ENCODE measurements at places on chromosomes 13 and 19.
A peak's percentile ranks its signal among the peaks of the same experiment; 100 is the strongest.

- DNase-seq: no peak
Measured at GRCh38 chr19:52917531-52917930, 5.7 kb downstream of the ZNF888 start.

DNA sequence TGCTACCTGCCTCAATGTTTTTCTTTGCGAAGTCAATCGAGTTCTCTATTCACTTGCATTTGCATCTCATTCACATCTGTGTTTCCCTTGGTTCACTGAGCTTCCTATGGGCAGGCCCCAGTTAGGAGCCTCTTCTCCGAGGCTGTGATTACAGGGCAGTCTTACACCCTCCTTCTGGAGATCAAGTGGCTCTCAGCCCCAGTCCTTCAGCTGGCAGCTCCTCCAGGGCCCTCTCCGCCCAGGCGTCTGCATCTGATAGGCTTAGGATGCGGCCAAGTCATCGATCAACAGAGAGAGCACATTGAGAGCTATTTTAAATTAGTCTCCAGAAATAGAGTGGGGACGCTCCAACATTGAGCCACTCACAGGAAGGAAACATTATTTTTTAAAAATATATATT lies 44.2 kb downstream of the MBNL2 start:
- DNase-seq: no peak

GRCh38 chr13:37492741-37493514 lies 105.6 kb downstream of the POSTN start:
- no peak for DNase-seq

- no peak for DNase-seq
Measured at GRCh38 chr19:47028195-47028601, 8.6 kb downstream of the NPAS1 start.

DNA sequence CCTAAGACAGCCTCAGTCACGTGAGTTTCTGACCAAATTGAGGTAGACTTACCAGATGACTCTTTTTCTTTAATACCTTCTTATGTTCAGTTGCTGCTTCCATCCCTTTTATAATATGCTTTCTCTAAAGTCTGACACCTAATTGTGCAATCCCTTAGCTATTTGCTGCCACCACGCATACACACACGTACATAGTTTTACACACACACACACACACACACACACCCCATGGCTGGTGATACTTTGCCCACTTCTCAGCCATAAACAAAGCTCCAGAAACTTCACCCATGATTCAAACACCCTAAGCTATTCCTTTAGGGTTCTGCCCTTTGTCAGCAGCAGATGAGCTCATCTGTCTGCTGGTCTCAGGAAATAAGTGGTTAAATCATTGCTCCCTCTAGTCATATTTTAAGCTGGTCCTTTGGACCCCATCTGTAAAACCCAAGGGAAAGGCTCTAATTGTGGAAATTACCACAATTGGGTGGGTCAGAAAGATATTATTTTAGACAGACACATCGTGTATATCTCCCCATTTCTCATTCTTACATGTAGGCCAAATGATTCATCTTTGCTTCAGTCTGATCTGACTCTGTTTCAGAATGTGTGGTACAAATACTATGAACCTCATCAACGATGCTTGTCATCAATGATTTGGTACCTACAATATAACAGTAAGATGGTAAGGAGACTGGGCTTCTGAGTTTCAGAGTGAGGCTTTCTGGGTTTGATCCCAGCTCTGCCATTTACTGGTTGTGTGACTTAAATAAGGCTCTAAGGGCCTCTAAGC lies 69.2 kb downstream of the NALCN start:
- DNase-seq: no peak

- no peak for DNase-seq
Measured at GRCh38 chr13:64332048-64332447, 2898.1 kb downstream of the PCDH9 start.

DNA sequence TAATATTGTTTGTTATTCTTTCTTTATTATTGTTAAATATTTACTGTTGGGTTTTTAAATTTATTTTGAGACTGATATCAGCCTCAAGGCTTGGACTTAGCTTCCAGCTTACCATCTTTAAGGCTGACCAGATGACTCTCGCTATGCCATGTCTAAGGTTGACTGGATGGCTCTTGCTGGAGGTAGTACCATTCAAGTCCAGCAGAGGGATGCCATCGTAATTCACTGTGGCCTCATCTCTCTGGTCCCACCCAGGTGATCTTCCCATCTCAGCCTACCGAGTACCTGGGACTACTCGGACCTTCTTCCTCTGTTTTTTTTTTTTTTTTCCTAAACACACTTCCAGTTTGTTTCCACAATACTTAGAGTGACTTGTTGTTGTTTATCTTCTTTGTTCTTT lies 41.7 kb upstream of the ZNF91 start:
- no peak for DNase-seq

DNA sequence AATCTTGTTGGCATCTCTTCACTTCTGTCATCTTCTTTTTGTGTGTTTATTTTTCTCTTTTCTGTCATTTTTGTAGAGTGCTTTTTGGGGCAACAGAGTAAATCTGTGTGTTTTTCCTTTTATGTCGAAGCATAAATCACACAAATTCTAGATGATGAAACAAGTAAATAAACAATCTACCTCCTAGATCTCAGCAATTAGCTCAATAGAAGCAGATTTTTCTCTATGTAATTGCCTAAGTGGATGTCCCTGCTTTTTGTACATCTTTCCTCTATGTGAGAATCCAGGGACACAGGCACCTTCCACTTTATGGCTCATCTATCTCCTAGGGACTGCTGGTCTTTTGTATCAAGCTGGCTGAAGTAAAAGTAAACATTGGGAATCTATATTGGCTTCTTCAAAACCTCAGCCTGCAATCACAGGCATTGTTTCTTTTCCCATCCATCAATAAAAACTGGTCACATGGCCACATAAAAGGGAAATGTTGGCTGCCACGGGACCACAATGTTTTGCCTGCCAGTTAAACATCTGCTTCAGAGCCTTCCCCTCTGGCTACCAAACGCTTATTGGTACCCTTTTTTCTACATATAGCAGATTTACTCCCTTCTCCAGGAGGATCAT lies 323.8 kb downstream of the LMO7 start:
- DNase-seq: no peak

DNA sequence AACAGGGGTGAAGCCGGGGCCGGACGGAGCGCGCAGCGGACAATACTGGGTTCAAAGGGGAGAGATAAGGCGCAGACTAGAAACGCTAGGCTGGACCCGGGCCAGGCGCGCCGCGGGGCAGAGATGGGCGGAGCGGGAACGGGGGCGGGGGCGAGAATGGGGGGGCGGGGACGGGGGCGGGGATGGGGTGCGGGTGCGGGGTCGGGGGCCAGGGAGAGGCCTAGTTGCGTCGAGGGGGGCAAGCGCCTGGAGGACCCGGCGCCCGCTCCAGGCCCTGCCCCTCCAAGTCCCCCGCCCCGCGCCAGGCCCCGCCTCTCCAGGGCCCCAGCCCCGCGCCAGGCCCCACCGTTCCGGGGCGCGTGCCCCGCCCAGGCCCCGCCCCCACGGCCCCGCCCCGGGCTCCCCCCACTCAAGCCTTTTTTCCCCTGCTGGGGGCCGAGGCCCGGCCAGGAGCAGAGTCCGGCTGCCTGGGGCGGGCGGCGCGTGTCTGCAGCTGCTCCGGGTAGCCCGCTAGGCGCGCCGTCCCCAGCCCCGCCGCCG lies at the start of gene CERS4:
CERS4 (plus strand) TSS at position 449 of the 540 bp plus-strand sequence. CDS start 41,707 bp downstream, outside the sequence.
- DNase-seq: peak; percentile 81

GRCh38 chr13:40460116-40460515 lies 206.3 kb downstream of the FOXO1 start:
- no peak for DNase-seq

DNA sequence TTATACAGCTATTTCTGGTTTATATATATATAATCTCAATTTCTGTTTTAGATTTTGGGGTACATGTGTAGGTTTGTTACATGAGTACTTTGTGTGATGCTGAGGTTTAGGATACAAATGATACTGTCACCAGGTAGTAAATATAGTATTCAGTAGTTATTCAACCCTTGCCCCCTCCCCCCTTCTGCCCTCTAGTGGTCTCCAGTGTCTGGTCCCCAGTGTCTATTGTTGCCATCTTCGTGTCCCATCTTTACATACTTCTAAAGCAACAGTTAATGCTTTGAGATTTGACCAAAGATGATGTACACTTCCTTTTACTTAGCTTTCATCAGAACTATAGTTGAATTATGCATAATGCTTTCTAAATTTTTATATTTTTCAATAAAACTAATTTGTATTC lies 1623.4 kb upstream of the PRR20A start:
- no peak for DNase-seq

DNA sequence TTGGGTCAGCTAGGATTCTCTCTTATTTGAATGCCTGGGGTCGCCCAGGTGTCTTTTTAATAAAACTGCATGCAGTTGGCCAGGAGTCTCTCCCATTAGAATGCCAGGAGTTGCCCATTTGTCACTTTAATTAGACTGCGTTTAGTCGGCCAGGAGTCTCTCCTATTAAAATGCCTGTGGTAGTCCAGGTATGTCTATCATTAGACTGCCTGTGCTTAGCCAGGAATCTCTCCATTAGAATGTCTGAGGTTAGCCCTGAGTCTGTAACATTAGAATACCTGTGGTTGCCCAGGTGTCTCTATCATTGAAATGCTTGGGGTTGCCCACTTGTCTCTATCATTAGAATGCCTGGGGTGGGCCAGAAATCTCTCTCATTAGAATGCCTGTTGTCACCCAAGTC lies 1470.9 kb downstream of the UQCRFS1 start:
- no peak for DNase-seq

- no peak for DNase-seq
Measured at GRCh38 chr13:74169676-74170075, 35.5 kb upstream of the KLF12 start.

- DNase-seq: no peak
Measured at GRCh38 chr13:84609716-84610115, 727.4 kb upstream of the SLITRK1 start.

DNA sequence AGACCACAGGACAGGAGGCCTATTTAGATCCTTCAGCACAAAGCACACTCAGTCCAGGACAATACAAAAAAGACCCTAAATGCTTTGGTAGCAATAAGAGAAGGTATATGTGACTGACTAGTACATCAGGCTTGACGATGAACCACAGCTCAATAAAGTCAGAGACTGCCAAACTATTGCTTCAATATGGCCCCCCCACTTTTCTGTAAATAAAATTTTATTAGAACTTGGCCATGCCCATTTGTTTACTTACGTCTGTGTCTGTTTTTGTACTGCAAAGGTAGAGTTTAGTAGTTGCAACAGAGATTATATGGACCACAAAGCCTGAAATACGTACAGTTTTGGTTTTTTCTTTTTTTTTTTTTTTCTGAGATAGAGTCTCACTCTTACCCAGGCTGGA lies 136.7 kb downstream of the IRS2 start:
- no peak for DNase-seq

DNA sequence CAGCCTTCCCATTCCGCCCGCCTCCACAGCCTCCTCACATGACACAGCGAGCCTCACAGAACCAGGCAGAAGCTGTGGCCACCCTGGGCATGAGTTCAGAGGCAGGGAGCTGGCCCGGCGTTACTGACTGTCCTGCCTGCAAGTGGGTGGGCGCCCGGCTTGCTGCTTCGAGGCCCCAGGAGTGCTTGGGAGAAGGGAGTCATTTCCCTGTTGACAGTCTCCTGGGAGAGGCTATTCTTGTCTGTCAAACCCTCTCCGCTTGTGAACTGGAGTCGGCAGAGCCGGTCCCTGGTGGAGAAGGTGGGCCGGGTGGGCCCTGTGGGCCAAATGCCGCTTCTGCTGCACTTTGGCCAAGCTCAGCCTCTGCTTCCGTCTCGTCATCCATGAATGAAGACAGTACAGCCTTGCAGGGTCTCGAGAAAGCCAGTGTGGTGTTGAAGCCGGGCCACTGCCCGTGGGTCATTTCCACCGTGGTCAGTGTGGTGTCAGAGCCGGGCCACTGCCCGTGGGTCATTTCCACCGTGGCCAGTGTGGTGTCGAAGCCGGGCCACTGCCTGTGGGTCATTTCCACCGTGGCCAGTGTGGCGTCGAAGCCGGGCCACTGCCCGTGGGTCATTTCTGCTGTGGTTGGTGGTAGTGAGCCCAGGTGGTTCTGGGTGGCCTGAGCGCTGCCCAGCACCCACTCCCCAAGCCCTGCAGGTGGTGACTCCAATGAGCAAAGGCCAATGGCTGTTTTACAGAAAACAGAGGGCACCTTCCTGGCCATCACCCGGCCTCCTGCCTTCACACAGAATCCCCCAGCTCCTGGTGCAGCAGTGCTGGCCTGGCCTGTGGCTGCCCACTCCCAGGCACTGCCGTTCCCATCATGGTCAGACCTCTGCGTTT lies 13.5 kb upstream of the F7 start:
- no peak for DNase-seq

DNA sequence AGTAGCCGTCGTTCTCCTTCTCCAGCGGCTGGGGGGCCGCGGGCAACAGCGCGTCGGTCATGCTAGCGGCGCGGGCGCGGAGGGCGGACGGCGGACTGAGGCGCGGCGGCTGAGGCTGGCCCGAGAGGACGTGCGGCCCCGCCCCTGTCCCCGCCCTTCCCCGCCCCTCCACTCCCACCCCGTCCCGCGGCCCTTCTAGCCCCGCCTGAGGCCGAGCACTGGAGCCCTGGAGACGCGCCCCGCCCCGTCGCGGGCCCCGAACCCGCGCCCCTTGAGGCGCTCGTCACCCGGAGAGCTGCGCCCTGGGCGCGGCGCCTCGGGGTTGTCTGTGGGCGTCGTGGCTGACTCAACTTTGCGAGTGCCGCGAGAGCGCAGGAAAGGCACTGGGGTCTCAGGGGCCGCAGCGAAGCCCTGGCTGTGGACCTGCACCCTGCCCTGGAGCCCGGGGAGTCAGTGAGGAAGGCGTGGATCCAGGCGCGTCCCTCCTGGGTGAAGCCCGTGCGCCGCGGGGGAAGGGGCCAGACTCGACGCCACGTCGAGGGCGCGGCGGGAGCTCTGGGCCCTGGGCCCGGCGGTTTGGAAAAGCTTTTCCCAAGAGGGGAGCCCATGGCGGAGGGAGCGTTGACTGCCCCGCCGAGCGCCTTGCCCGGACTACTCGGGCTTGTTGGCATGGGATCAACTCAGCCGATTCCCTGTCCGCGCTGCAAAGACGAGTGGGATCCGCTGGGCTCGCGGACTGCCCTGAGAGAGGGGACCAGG lies at the start of gene RHPN2:
RHPN2 (minus strand) TSS at position 97 of the 759 bp plus-strand sequence; CDS start at position 61, 36 bp downstream.
- peak; percentile 28 for DNase-seq

GRCh38 chr19:13087295-13087694 lies 15.4 kb downstream of the LYL1 start:
- no peak for DNase-seq

GRCh38 chr13:82439159-82439904 lies 1442.9 kb downstream of the SLITRK1 start:
- no peak for DNase-seq

DNA sequence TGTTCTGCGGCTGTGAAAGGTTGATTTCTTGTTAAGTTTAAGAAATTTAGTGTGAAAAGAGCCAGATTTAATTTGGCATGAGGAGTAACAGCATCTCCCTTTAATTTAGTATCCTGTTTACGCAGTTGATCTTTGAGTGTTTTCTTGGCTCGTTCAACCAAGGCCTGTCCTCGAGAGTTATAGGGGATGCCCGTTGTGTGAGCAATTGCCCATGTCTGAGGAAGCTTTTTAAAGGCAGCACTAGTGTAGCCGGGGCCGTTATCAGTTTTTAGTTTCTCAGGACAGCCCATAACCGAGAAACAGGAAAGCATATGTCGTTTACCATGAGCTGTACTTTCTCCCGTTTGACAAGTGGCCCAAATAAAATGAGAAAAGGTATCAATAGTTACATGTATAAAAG lies 47.5 kb upstream of the ZNF43 start:
- DNase-seq: no peak
